ENCODE measurements at places on chromosomes 11 and 22. TPM values are rescaled to one million over a fixed set of nuclear protein-coding genes. Genes with fewer than 3 reads are reported as not detected.

DNA sequence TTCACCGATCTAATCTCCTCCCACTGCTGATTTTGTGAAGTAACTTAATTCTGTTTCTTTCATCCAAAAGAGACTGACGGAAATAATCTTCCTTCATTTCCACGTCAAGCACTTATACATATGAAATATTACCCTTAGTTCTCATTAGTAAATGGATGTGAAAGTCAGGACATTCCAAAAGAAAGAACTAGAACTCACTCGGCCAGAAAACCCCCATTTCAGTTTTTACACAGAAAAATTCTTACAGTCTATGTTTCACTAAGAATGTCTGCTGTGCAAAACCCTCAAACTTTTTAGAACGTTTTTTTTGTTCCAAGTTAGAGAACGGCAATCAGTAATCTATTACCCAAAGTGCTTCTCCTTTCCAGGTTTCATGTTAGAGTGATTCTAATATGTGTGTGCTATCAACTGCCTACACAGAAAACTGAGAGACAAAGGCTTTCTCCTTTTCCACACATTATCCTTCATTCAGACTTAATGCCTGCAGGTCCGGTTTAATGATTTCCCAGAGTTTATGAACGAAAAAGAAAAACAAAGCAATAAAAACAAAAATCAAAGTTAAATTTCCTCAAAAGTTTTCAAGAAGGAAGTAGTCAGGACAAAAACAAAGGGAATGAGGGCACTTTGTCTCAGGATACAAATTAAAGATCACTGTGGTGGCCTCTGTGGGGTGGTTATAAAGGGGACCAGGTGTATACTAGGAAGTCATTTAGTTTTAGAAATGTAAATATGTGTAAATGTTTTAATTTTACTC lies 11.3 kb upstream of the SESN3 start:
- no peak for DNase-seq

GRCh38 chr11:76445121-76446084 lies 585 bp downstream of the EMSY start:
- DNase-seq: peak; percentile 10

- peak; percentile 61 for DNase-seq
Observed at GRCh38 chr11:123511037-123511870, 81.2 kb downstream of the GRAMD1B start.

GRCh38 chr22:36152088-36152487 lies 8.5 kb downstream of the APOL3 start:
- DNase-seq: no peak

SYT12 gene
- not detected for total RNA-seq

All from CD8-positive, alpha-beta T cell (primary cell).